ENCODE measurements at places on chromosomes 11 and 22.

GRCh38 chr11:93017821-93018690, 48.6 kb downstream of the MTNR1B start:
- no peak for DNase-seq

- no peak for DNase-seq
Observed at GRCh38 chr11:46280706-46281105, 3.2 kb downstream of the CREB3L1 start.

- no peak for DNase-seq
Observed at GRCh38 chr11:116703421-116703820, 69.4 kb downstream of the BUD13 start.

GRCh38 chr11:125514336-125515101, 18.5 kb upstream of the FEZ1 start:
- DNase-seq = peak; percentile 18

GRCh38 chr11:44538375-44539054, 26.9 kb upstream of the CD82 start:
- DNase-seq = peak; percentile 43

DNA sequence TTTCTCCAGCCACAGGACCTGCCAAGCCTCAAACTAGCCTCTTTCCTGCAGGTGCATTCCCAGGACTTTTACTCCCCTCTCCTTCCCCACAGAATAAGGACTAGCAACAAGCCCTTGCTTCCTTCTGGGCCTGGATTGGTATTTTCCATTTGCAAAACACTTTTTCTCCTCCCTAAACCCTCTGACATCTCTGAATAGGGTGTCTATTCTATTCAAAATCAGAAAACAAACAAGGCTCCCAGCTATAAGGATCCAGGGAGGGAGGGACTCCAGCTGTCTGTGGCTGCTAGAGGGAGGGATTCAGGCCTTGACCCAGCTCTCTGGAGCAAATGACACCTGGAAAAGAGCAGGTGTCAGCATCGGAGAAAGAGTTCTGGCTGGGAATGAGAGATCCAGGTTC, 168.5 kb upstream of the BDNF start:
- DNase-seq = no peak

- DNase-seq = no peak
Observed at GRCh38 chr11:86687185-86687778, 14.9 kb upstream of the ME3 start.

GRCh38 chr11:47510209-47510608, 42.7 kb downstream of the CELF1 start:
- DNase-seq = no peak

- peak; percentile 15 for DNase-seq
Observed at GRCh38 chr11:126146454-126147192, 64.8 kb downstream of the RPUSD4 start.

DNA sequence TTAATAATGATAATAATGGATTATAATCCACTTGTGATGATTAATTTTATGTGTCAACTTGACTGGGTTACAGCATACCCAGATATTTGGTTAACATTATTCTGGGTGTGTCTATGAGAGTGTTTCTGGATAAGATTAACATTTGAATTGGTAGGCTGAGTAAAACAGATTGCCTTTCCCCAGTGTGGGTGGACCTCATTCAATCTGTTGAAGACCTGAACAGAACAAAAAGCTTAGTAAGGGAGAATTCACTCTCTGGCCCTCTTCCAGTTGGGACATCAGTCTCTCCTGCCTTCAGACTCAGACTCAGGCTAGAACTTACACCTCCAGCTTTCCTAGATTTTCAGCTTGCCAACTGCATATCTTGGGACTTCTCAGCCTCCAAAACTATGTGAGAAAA, 37.3 kb upstream of the RRAS2 start:
- no peak for DNase-seq

- DNase-seq = no peak
Observed at GRCh38 chr11:57414612-57415212, 12.2 kb downstream of the SLC43A3 start.

- no peak for DNase-seq
Observed at GRCh38 chr11:120612513-120613263, 101.1 kb downstream of the GRIK4 start.

DNA sequence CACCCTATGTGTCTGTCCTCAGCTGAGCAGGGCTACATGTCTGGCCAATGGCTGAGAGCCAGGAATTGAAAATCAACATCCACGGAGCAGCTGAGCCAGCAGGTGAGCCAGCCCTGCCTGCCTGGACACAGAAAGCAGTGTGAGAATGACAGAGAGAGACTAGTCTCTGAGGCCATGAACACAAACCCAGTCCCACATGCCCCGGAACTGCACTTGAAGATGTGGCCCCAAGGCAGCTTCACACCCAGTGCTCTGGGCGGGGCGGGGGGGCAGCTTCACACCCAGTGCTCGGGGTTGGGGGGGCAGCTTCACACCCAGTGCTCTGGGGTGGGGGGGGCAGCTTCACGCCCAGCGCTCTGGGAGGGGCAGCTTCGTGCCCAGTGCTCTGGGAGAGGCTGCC, 37.6 kb downstream of the TRMU start:
- DNase-seq = no peak

- DNase-seq = no peak
Observed at GRCh38 chr11:618856-619627, 3.3 kb upstream of the IRF7 start.

DNA sequence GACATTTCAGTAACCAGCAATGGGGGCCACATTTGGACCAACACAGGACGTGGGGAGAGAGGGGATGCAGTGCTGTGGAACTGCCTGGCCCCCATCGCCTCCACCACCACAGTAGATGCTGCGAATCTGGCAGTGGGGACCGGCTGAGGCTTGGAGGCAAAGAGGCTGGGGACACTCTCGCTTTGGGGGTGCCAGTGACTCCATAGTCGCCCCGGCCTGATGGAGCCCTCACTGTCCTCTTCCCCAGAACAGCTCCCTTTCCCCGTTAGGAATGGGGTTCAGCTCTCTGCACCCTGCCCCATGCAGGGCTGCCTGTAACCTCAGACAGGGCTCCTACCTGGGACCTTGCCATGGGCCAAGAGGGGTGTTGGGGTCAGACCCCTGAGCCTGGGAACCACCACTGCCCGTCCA, 1.8 kb upstream of the MUC2 start:
- no peak for DNase-seq

DNA sequence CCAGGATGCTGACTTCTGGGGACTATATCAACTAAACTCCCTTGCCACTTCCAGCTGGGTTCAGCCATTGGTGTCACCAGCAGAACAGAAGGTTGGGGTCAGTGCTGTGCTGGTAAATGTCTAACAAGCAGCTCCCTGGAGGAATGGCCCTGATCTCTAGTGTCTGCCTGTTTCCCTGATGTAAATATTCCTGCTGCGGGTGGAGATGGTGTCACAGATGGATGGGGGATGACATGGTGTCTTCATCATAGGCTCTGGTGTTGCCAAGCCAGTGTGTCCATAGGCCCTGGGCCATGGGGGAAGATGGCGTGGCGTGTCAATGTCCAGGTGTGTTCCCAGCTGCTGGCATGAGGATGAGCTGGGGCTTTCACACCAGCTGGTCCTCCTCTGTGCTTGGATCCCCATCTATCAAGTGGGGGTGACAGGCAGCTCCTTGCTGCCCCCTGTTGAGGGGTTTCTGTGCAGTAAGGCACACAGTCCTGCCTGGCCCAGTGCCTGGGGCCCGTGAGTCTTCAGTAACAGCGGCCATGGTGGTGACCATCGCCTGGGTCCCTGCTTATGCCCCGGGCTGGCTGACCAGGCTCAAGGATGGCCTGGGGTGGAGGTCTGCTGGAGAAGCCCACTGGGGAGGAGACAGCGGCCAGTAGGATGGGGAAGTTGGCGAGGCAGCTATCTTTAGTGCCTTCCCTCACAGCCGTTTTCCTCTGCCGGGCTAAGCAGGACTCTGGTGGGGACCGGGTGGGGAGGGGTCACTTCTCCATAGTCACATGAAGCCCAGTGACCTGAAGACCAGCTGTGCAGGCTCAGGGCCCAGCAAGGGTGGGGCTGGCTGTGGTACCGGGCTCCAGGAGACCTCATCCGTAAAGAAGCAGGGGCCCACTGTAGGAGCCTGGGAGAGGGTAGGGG, 12.7 kb downstream of the RPL3 start:
- no peak for DNase-seq

DNA sequence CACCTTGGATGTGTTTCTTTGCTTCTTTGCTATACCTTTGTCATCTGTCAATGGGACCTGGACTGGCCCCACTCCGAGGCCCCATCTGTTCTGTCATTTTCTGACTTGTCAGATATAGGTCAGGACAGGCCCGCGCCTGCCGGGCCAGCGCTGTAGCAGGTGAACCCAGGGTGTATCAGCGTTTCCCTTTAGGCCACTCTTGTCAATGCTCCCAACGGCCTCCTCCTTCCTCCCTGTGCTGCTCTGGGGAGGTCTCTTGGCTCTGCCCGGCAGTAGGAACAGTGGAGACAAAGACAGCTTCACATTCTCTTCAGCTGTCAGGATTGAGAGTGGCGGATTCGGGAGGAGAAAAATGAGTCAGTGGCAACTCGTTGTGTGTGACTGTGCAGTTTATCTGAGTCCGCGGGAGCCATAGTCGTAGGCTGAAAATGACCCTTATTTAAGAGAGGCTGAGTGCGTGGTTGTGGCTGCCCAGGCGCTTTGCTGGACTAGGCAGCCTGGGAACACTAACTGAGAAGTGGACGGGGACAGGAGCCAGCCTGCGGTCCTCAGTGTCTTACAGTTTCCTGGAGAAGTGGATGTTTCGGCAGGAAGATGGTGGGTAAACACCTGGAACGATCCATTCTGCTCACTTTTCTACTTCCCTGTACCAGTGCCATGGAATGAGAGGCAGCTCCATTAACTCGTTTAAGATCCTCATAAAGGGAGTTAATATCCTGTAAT, 102.3 kb downstream of the PRR5L start:
- no peak for DNase-seq

- DNase-seq = no peak
Observed at GRCh38 chr11:34948696-34949095, 32.3 kb downstream of the PDHX start.

- no peak for DNase-seq
Observed at GRCh38 chr11:27397624-27398399, 34.8 kb upstream of the CCDC34 start.

- DNase-seq = no peak
Observed at GRCh38 chr11:124791626-124792341, 8.4 kb downstream of the MSANTD2 start.

DNA sequence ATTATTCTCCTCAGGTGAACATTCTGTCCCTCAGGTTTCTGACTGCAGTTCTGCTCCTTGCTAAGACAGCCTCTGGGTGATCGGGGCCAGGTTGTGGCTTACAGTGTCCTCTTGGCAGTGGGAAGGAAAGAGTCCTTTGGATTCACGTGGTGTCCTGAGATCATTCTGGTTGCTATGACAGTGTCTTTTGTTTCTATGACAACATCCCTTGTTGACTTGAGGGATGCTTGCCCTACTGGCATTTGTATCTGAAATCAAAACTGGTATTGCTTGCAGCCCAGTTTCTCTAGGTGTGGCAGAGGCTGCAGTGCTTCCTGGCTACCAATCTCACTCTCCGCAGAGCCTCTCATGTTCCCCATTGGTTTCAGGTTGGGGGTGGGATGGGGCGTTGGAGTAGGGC, 151.8 kb upstream of the CCDC90B start:
- no peak for DNase-seq

DNA sequence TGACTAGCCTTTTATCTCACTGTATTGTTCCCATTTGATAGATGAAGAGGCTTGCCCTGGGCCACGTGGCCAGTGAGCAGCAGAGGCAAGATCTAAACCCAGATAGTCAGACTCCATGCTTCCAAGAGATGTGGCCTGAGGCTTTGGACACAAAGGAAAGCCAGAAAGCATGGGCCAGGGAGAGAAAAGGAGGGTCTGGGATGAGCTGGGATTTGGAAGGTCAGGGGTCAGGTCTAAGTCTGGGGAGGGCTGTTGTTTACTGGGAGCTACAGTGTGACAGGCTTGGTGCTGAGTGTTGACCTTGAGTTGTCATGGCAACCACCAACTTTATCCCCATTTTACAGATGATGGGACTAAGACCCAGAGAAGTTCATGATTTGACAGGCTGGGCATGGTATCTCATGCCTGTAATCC, 2.1 kb downstream of the SLC35E4 start:
- DNase-seq = no peak

- peak; percentile 26 for DNase-seq
Observed at GRCh38 chr22:20571531-20572007, 64.2 kb downstream of the MED15 start.

GRCh38 chr22:50677493-50678217, 5.0 kb downstream of the SHANK3 start:
- no peak for DNase-seq

GRCh38 chr22:23255506-23256170, 75.3 kb downstream of the BCR start:
- no peak for DNase-seq

GRCh38 chr11:132655187-132655855, 877.0 kb downstream of the OPCML start:
- no peak for DNase-seq

GRCh38 chr22:39598017-39598965, 27.7 kb downstream of the CACNA1I start:
- DNase-seq = no peak

- no peak for DNase-seq
Observed at GRCh38 chr11:94148189-94148588, 19.5 kb downstream of the PANX1 start.

- no peak for DNase-seq
Observed at GRCh38 chr11:12525466-12526055, 148.2 kb downstream of the PARVA start.

DNA sequence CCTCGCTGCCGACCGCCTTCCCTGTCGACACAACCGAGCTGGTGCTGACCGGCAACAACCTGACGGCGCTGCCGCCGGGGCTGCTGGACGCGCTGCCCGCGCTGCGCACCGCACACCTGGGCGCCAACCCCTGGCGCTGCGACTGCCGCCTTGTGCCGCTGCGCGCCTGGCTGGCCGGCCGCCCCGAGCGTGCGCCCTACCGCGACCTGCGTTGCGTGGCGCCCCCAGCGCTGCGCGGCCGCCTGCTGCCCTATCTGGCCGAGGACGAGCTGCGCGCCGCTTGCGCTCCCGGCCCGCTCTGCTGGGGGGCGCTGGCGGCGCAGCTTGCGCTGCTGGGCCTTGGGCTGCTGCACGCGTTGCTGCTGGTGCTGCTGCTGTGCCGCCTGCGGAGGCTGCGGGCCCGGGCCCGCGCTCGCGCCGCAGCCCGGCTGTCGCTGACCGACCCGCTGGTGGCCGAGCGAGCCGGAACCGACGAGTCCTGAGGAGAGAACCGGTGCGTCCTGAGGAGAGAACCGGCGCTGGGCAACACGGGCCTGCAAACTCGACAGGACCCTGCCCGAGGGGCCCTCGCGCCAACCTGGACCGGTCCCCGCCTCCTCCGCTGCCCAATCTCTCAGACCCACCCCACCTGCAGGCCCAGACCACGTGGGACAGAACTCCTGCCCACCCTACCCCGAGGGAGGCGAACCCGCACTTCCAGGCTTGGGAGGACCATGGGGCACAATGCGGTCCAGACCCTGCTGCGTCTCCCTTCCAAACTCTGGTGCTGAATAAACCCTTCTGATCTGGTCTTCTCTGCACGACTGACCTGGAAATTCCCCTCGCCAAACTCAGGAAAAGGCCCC, 866 bp downstream of the GP1BB start:
- DNase-seq = no peak

GRCh38 chr11:67320011-67320410, 16.7 kb downstream of the SSH3 start:
- DNase-seq = no peak
